ENCODE measurements at places on chromosomes 6 and 20.

- no peak for DNase-seq
Measured at GRCh38 chr6:63213325-63213724, 2.1 kb downstream of the FKBP1C start.

DNA sequence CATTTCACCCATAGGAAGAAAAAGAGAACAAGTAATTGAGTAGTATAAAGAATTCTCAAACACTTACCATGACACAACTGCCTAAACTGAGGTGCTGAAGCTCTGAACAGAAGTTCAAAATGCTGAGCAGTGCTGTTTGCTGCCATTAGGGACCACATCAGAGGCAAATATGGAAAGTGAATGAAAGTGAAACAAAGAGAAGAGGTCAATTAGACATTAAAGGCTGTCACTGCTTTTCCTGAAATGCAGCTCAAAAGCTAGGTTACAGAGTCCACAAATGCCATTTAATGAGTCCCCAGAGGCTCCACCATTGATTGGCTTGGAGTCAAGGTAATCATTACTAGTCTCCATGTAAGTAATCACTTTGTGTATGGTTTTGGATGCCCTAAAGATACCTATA lies 46.1 kb downstream of the POU3F2 start:
- DNase-seq: no peak

DNA sequence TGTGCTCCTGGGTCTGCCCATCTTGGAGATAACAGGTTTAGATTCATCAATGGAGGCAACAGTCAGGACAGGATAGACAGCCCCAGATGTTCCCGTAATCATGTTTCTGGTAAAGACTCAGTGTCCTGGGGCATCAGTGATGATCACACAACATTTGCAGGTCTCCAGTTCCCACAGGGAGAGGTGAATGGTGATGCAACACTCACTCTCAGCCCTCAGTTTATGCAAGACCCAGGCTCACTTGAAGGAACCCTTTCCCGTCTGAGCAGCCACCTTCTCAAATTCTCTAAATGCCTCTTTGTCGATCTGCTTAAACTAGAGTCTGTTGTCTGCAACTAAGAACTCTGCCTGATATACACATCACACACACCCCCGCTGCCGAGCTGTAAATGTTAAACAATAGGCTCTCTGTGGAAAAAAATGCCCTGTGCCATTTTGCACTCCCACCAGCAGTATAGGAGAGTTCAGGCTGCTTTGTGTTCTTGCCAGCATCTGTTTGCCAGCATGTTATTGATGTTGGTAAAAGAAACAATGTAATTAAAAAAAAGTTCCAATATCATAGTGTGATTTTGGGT lies 30.1 kb upstream of the SCP2D1 start:
- no peak for DNase-seq

GRCh38 chr6:95693108-95693507 lies 115.8 kb downstream of the MANEA start:
- no peak for DNase-seq

- no peak for DNase-seq
Measured at GRCh38 chr6:36025260-36025931, 955 bp upstream of the SLC26A8 start.

DNA sequence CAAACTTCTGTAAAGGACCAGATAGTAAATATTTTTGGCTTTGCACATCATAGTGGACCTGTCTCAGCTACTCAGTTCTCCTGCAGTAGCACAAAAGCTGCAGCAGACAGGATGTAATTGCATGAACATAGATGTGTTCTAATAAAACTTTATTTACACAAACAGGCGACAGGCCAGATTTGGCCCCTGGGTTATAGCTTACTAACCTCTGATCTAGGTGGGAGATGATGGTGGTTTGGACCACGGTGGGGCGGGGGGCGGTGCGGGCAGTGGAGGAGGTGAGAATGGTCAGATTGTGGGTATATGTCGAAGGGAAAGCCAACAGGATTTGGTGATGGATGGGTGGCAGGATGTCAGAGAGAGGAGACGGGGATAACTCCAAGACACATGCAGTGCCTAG lies 196.3 kb downstream of the ZMYND8 start:
- DNase-seq: no peak

DNA sequence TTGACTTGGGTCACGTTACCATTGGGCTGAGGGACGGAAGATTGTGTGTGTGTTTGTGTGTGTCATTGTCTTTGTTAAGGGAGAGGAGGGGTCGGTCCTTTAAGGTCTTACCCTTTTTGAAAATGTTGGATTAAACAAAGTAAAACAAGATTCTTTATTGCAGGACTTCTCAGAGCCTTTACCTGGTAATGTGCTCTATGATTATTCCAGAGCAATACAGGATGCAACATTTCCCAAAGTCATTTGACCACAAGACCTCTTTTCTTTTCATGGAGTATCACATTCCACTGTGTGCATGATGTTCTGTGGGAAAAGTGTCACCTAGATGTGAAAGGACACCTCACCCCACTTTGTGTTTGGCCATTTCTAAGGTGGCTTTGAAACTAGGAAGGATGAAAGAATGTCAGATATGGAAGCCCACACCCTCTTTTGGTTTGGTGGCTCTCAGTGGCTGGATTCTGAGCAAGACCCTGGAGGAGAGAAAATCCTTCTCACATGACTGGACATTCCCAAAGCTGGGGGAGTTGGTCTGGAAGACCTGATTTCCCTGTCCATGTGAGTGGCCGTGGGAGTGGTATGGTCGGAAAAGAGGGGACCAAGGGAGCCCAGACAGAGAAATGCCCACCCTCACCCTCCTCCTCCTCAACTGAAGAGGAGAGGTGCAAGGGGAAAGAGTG lies 18.2 kb upstream of the ZNF831 start:
- DNase-seq: no peak

DNA sequence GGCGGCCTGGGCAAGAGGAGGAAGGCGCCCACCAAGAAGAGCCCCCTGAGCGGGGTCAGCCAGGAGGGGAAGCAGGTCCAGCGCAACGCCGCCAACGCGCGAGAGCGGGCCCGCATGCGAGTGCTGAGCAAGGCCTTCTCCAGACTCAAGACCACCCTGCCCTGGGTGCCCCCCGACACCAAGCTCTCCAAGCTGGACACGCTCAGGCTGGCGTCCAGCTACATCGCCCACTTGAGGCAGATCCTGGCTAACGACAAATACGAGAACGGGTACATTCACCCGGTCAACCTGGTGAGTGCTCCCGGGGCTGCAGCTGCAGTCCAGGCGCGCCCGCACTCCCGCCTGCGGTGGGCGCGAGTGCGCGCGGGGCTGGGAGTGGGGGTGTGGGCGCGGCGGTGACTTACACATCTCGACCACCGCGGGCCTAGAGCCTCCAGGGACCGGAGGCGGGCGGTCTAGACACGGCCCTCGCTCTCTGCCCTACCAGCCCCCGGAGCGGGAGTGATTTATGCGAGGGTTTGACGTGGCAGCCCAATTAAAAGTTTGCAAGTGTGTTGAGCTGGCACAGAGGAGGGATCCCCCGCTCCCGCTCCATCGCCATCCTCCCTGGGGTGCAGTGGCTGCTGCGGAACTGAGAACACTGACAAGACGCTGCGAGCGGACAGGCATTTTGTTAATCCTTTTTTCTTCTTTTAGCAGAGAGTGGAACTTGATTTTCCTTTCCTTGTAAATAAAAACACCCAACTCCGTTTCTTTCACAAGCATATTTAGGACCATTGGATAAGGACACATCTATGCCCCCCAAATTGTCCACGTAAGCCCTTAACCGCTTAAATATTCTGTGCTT lies 867 bp downstream of the TCF21 start:
- DNase-seq: no peak

DNA sequence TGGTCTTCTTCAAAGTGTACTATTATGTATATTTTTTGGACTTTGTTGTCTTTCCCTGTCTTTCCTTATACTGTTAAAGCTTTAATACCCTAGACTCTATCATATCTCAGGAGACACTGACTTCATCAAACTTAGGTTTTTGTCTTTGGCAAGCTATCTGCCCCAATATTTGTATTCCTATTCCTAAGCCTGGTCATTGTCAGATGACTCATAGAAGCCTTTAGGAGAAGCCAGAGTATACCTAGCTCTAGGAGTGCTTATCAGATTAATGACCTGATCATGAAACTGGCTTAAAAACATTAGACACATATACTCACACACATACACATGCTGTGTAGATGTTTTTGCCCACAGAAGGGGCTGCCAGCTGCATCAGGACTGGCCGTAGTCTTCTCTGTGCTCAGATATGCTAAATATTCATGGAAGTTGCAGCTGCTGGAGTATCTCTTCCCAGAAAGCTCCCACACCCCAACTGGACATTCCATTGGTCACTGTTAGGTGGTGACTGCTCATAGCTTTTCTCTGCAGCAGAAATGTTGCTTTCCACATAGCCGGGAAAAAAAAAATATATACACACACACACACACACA lies 102.0 kb downstream of the ANKS1A start:
- no peak for DNase-seq

- DNase-seq: no peak
Measured at GRCh38 chr6:111664565-111665030, 58.9 kb upstream of the TRAF3IP2 start.

- DNase-seq: no peak
Measured at GRCh38 chr20:58366866-58367265, 22.2 kb upstream of the VAPB start.

DNA sequence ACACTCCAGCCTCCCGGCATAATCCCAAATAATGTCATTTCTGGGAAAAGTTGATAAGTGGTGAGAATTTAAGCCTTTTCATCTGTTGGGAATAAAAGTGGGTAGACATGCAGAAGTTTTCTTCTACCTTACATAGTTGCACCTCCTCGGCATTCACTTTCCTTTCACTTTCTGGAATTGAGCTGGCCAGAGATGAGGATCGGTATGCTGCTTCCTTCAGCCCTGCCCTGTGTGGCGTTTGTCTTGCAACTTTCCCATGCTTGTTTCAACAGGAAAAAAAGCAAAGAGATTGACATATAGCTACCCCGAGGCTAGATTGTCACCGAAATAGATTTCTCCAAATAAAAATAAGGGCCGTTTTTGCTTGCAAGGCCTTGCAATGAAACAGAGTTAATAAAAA lies 65.8 kb upstream of the JAG1 start:
- DNase-seq: no peak

DNA sequence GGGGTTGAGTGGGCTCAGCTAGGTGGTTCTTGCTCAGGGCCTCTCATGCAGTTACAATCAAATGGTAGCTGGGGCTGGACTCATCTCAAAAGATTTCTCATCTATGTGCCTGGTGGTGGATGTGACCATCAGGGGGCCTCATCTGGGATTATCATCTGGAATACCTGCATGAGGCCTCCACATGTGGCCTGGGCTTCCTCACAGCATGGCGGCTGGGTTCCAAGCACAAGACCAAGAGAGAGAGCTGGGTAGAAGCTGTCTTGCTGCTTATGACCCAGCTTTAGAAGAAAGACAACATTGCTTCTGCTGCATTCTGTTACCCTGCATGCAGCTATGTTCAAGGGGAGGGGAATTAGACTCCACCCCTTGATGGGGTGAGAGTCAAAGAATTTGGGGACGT lies 22.5 kb downstream of the ARHGAP40 start:
- no peak for DNase-seq

DNA sequence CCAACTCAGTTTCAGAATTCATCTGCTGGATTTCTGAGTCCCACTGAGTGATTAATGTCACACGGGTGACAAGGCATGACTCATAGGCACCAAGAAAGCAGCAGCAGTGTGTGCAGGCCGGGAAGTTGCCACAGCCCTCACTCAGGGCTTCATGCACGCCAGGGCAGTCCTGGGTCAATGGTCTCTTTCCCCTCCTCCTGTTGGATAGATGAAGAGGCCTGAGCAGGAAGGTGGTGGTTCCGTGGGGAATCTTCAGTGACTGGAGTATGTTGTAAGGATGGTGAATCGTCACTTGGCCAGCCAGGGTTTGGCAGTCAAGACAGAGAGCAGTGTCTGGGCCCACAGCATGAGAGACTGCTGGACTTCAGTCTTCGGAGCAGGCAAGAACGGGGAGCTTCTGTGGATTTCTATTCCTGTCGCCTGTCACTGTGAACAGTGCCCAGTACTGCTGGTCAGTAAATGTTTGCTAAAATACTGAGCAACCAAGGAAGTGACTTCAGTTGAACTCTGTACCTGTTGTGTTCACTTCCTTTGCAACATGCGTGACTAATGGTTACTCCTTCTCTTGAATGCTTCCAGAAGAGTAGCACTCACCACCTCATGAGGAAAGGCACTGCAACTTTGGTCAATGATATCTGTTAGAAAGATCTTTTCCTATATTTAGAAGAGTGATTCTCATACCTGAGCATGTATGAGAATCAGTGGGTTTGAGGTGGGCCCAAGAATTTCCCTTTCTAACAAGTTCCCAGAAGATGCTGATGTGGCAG lies 62.0 kb upstream of the CD93 start:
- no peak for DNase-seq

DNA sequence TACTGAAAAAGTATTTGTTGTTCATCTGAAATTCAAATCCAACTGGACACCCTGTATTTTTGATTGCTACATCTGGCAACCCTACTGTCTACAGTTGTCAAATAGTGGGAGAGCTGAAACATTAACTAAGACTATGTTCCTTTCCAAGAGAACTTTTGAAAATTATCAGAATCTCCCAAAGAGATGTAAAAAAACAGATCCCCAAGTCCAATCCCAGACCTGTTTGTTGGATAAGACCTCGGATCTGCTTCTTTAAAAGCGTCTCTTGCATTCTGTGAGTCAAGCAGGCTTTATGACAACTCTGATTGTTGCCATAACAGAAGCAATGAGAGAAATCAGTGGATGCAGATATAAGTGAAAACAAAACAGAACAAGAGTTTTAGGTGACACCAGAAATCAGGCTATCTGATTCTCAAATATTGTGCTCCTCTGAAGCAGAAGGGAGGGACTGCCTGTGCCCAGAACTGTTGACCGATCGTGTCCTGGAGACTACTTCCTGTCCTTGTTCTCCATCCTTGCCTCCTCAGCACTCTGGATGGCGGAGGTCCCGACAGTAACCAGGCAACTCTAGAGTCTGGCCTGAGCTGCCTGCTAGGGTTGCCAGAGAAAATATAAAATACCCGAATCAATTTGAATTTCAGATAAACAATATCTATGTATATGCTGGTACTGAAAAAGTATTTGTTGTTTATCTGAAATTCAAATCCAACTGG lies 853.8 kb downstream of the MAFB start:
- no peak for DNase-seq

GRCh38 chr6:21100991-21101390 lies 492.6 kb upstream of the SOX4 start:
- DNase-seq: no peak

DNA sequence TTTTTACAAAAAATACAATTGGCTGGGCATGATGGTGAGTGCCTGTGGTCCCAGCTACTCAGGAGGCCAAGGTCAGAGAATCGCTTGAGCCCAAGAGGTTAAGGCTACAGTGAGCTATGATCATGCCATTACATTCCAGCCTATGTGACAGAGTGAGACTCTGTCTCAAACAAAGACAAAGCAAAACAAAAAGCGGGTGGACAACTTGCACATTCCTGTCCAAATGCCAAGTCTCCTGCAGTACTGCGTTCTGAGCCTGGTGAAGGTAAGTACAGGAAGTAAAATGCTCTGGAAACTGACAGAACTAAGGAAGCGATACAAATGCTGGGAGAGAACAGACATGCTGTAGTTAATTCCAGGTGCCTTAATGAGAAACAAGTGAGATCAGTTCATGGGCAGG lies 20.4 kb upstream of the TMEM242 start:
- no peak for DNase-seq

- no peak for DNase-seq
Measured at GRCh38 chr6:150347845-150348244, 21.0 kb upstream of the IYD start.

- DNase-seq: no peak
Measured at GRCh38 chr20:57473246-57474048, 51.5 kb downstream of the CTCFL start.

- no peak for DNase-seq
Measured at GRCh38 chr20:39619271-39619785, 657.2 kb downstream of the DHX35 start.

All from activated CD8-positive, alpha-beta memory T cell treated with anti-CD3 and anti-CD28 coated beads for 1 hour (primary cell).